ENCODE measurements at places on chromosomes 2 and 18.
A peak's percentile ranks its signal among the peaks of the same experiment; 100 is the strongest.

DNA sequence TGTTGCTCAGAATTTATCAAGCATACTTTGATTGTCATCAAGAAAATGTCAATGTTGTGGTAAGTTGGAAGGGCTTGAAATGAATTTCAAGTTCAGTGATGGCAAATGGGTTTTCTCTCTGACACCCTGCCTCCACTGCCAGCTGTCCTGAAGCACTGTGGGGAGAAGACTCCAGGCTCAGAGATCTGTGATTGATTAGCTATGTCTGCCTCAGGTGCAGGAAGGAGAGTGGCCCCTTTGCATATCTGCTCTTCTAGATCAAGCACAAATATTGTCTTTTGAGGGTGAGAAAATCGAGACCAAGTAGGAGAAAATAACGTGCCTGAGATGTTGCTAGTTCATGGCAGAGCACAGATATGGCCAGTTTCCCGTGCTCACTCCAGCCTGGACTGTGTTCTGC, 178.8 kb upstream of the GLI2 start:
- no peak for DNase-seq

DNA sequence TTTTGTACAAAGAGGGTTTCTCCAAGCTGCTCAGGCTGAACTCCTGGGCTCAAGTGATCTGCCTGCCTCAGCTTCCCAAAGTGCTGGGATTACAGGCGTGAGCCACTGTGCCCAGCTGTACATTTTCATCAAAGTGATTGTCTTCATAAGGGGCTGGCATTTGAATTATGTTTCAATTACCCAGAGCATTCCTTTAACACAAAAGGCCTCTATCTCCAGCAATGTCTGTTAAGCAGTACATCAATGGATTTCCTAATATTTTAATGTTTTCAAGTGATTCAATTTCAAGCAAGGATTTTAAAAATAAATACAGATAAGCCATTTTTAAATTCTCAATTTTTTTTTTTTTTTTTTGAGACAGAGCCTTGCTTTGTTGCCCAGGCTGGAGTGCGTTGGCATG, 50.9 kb upstream of the AP1S3 start:
- DNase-seq = no peak

- DNase-seq = no peak
These were observed 22.1 kb upstream of the CCDC150 start for GRCh38 chr2:196617430-196617829.

- no peak for DNase-seq
These were observed 908.2 kb downstream of the TSN start for GRCh38 chr2:122663620-122664019.

- DNase-seq = no peak
These were observed 21.5 kb upstream of the ATP9B start for GRCh38 chr18:79047556-79048244.

GRCh38 chr2:85777441-85777861, 23.7 kb downstream of the ATOH8 start:
- DNase-seq = no peak

DNA sequence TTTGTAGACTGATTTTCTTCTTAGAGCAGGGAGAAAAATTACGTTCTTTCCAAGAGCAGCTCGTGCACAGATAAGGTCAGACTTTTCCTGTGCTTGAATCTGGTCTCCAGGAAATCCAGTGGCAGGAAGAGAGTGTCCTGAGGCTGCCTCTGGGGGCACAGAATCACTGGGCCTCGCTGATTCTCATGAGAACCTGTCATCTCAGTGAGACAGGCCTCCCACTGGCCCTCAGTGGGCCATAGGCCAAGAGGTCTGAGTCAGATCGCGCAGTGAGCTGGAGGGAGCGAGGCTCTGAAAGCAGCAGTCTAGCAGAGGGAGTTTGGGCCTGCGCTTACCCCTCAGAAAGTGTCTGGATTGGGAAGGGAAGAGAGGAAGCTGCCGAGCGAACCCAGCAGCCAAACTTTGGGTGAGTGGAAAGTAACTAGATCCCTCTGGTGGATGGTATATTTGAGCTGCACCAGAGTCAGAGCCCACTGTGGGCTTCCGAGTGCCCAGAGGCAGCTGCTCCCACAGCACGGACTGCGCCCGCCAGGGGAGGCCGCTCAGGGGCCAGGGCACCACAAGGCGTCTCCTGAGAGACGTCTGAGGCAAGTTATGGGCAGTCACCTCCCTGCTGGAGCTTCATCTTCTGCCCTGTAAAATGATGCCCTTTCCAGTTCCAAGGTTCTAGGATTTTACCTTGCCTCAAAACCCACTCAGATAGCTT, 8.2 kb downstream of the GDF7 start:
- no peak for DNase-seq

- DNase-seq = no peak
These were observed 46.8 kb downstream of the MRPS5 start for GRCh38 chr2:95074663-95075439.

DNA sequence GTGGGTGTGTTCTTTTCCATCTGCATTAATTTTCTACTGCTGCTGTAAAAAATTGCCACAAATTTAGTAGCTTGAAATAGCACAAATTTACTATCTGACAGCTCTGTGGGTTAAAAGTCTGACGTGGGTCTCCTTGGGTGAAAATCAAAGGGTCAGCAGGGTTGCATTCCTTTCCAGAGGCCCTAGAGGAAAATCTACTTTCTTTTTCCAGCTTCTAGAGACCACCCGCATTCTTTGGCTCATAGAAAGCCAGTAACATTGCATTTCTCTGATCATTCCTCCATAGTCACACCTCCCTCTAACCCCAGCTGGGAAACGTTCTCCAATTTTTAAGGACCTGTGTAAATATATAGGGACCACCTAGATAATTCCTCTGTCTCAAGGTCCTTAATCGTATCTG, 128.8 kb downstream of the ATL2 start:
- DNase-seq = no peak

DNA sequence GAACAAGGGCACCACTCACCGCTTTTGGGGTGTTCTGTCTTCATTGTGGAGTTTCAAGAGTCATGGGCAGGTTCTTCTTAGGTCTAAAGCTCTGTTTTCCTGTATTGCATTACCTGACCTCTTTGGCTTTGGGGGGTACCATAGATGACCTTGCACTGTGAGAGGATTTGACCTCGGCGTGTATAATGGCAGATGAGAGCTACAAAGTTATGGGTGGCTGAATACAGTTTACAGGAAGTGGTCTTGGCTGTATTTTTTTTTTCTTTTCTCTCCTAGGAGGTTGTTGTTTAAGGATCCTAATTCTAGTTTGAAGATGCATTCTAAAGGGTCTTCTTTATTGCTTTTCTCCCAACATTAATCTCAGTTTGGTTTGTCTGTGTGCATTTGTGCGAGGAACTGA, 11.5 kb downstream of the GAL3ST2 start:
- no peak for DNase-seq

DNA sequence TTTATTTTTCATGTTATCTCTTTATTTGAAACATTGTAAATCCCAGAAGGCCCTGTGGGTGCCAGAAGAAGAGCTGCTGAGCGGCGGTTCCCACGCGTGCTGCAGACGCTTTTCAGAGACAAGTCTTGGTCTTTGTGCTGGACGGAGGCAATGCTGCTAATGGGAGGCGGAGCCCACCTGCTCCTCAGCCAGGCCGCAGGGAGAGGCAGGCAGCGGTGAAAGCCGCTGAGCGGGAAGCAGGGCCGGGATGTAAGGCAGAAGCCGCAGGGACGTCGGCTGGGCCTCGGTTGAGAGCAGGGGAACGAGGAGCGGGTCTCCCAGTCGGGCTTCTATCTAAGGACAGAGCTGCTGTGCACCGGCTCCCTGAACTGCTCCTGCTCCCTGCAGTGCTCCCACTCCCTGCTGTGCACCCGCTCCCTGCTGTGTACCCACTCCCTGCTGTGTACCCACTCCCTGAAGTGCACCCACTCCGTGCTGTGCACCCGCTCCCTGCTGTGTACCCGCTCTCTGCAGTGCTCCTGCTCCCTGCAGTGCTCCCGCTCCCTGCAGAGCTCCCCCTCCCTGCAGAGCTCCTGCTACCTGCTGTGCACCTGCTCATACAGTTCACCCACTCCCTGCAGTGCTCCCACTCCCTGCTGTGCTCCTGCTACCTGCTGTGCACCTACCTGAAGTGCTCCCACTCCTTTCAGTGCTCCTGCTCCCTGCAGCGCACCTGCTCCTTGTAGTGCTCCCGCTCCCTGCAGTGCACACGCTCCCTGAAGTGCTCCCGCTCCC, 16.4 kb downstream of the TMEM18 start:
- no peak for DNase-seq

- no peak for DNase-seq
These were observed 148.8 kb upstream of the CDH19 start for GRCh38 chr18:66752733-66753132.

DNA sequence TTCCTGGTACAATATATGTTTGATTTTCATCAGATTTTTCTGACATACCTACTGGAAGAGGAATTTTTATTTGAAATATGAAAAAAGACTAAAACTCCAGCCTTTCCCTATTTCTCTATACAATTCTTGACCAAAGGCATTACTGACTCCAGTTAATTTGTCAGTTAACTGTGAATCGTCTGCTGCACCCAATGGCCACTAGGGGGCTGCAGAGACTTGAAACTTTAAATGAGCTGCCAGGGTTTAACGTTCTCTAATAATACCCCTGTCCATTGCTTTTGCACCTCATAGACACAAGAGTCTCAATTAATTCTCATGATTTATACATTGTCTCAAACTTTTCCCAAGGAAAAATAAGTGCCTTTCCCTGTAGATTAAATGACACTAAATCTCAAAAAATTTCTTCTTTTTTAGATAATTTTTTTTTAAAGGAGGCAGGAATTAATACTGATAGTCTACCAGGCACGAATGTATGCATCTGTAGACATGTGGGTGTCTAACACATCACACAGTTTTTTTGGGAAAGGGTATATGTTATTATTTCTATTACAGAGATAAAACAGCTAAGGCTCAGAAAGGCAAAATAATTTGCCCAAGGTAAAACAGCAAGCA, 1.8 kb upstream of the ALK start:
- peak; percentile 10 for DNase-seq

GRCh38 chr2:201938156-201938775, 95.4 kb upstream of the FZD7 start:
- DNase-seq = no peak

DNA sequence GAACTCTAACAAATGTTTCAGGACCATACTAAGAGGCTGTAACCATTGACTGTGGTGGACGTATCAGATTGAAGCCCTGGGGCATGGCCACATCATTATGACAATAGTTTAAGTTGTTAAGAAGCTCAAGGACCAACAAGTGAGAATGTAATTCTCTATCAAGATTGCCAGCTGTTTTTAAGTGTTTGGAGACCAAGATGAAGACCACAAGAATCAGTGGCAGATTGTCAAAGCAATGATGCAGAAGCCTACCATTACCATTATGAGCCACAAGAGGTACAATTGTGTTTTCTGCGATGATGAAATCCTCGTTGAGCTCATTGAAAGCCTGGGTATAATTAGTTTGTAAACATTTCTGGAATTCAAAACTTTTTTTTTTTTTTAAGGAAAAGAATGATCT, 261.1 kb upstream of the ZEB2 start:
- no peak for DNase-seq

GRCh38 chr2:128092656-128093055, 1.7 kb downstream of the UGGT1 start:
- DNase-seq = no peak

Measured in GDM1 (cell line).